T-cell (primary cell): ENCODE measurements at places on chromosomes 5 and 9. TPM values are rescaled to one million over a fixed set of nuclear protein-coding genes. Genes with fewer than 3 reads are reported as not detected.

- DNase-seq, result no peak
These were observed 97.3 kb upstream of the GOLGA1 start for GRCh38 chr9:125038166-125038565.

DNA sequence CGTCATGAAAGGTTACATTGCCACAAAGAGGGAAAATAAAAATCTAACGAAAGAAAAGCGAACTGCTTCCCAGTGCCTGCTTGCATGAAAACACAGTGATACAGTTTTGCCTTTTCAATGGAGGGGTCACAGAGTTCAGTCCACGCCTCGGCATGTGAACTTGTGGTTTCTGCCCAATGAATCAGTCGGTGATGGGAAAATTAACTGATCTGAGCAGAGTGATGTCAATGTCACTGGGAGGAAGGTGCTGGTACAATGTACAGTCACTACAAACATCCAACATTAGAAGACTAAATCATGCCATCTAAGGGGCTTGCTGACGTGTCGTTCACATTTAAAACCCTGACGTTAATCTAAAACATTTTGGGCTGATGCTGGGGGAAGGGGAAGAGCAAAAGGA lies 151.8 kb upstream of the MSX2 start:
- DNase-seq, result no peak

GRCh38 chr5:89028595-89029285 lies 145.8 kb upstream of the MEF2C start:
- no peak for DNase-seq

- no peak for DNase-seq
These were observed 6.2 kb downstream of the DCANP1 start for GRCh38 chr5:135440916-135441315.

GRCh38 chr9:108800632-108801099 lies 55.1 kb downstream of the ACTL7B start:
- no peak for DNase-seq

GRCh38 chr5:91010090-91010489 lies 373.0 kb downstream of the ARRDC3 start:
- no peak for DNase-seq

DNA sequence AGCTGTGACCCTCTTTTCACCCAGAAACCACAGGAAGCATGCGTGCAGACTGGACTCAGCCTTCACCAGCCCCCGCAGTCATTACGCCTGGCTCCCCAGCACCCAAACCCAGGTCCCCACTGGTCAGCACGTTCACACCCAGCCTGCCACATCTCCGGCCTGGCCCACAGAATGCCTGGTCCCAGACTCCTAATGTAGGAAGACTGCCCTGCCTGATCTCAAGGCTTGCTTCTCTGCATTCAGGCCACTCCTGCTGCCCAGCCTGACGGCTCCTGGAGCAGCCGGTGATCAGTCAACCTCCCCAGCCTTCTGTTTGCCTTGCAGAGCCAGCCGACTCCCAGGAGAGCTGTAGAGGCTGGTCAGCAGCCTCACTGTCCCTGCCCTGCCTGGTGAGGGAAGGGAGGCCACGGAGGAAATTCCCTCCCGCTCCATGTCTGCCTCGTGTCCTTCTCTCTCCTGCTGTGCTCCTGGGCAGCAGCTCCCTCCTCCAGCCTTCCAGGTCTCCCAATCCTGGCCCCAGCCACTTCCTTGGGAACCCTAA lies 25.4 kb downstream of the ADAMTS2 start:
- DNase-seq, result no peak

DNA sequence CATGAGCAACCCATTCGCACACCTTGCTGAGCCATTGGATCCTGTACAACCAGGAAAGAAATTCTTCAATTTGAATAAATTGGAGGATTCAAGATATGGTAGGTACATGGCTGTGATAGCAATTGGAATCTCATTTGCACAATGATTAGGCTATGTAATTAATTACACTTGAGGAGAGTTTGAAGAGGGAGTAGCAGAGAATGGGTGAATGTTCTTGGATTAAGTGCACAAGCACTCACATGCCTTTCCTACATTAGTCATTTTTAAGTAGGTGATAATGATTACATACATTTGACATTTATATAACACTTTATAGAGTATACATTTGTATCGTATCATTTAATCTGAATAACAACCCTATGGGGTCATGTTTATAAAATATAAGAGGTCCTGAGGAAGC lies 21.1 kb downstream of the ACO1 start:
- DNase-seq, result no peak

DNA sequence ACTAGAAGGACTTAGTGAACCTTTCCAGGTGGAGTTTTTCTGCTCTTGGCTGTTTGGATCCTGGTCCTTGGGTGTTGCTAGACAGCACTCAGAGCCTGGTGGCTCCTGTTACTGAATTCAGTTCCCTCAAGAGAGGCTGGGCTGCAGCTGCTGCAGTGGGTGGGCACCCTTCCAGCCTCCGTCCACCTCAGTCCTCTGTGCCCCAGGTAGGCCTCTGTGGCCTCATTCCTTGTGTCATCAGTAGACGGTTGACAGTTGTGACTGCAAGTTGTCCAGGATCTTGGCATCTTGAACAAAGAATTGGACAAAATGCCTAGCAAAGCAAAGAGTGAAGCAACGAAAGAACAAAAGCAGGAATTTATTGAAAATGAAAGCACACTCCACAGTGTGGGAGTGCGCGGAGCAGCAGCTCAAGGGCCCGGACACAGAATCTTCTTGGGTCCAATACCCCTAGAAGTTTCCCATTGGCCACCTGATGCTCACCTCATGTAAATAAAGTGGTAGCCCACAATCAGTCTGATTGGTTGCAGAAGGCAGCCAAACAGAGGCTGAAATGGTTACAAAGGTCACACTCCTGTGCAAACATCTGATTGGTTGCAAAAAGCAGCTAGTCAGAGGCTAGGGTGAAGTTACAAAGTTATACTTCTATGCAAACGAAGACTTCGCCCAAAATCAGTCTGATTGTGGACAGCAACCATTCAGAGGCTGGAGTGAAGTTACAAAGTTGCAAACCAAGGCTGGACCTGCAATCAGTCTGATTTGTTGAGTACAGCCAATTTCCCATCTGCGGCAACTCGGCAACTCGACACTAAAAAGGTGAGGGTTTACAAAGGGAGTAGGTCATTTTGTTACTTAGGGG lies 40.1 kb downstream of the F2R start:
- DNase-seq, result no peak

GRCh38 chr9:137435980-137436760 lies 5.0 kb downstream of the ENTPD8 start:
- no peak for DNase-seq

DNA sequence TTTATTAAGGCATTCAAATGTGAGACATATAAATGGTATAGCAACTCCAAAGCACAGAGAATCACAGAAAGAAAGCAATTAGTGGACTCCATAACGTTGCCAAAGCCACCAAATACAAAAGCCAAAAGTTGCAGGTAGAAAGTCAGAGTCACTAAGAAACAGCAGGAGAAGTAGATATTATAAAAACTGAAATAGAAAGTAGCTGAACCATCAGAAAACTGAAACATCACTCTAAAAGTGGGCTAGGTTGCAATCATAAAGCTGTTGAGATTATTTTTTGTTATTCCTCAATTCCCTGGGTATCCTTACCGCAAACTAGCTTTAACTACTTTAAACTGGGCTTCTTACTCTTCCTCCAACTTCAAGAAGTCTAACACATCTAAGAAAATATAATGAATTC lies 108.1 kb upstream of the ARRDC3 start:
- no peak for DNase-seq

DNA sequence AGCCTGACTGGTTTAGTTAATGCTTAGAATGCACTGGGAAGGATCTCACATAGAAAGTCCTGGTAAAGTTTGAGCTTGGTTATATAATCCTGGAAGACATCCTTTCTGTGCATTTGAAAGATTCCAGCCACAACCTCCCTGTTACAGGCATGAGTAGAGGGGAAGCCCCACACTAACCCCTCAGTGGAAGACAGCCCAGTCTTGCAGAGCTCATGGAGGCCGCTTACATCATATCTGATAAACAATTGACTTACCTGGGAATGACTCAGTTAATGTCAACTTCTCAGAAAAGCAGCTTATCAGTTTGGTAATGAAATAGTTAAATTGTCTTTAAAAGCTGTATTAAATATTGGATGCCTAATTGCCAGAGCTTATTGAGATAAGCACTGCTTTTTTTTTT lies 28.1 kb upstream of the PDE8B start:
- no peak for DNase-seq

DNA sequence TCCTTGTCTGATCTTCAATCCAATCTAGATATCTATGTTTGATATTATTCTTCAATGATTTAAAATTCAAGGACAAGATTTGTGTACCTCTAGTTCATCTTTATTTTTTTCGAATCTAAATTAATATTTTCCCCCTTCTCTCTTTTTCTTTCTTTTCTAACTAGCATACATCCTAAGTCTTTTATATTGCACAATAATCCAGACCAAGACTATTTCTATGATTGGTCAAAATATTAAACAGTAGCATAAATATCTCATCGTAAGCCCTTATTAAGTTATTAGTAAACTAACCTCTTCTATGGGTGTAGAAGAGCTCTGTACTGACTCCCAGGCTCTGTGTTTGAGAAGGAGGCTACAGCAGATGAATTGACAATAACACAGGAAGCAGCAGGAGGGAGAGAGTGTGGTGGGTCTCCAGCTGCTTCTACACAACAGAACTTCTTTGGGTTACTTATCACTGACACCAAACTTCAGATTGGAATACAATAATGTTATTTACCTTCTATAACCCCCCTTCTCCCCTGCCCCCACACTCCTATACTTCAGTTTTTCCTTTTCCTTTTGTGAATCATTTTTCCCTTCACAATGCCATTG lies 11.9 kb upstream of the PLCXD3 start:
- no peak for DNase-seq

- no peak for DNase-seq
These were observed 416.3 kb downstream of the SPATA31D1 start for GRCh38 chr9:82404881-82405280.

- DNase-seq, result no peak
These were observed 167.5 kb downstream of the INSYN2B start for GRCh38 chr5:169812786-169813185.

DNA sequence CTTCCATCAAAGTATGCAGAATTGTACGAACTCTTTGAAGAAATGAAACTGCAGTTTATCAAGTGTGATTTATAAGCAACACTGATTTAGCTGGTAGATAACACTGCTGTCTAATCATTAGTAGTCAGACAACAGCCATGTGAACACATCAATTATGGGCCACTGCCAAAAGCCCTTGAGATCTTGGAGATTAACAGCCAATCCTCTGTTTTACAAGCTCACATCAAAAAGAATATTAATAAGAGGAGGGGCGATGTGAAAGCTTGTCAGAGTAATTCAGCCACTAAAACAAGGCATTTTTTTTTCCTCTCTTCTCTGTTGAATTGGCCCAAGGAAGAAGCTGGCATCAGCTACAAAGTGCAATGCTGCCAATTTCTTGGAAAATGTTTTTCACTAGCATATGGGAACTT lies 28.1 kb downstream of the ZNF608 start:
- DNase-seq, result no peak

- DNase-seq, result no peak
These were observed 11.1 kb downstream of the VAV2 start for GRCh38 chr9:133980864-133981588.

- no peak for DNase-seq
These were observed 612.8 kb downstream of the CSNK1G3 start for GRCh38 chr5:124124711-124125229.

GRCh38 chr5:112316006-112316405 lies 103.1 kb downstream of the EPB41L4A start:
- no peak for DNase-seq

DNA sequence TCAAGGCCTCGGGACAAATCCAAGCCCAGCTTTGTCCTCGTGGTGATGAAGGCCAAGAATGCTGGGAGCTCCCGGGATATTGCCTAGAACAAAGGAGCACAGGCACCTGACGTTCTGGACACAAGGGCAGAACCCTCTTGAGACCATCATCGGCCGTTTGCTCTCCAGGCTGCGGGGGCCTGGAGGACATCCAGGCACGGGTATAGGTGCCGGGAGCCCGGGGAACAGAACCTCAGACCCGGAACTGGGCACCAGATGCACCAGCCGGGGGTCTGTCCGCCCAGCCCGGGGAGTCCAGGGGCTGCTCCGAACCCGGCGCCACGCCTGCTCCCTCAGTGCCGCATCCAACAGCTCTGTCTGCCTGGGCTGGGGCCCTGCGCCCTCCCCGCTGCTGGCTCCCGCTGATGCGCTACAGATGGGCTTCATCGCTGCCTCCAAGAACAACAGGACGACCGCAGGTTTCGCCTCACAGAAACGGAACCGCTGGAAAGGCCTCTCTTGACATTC lies 88.0 kb downstream of the ADAMTS2 start:
- DNase-seq, result no peak

DNA sequence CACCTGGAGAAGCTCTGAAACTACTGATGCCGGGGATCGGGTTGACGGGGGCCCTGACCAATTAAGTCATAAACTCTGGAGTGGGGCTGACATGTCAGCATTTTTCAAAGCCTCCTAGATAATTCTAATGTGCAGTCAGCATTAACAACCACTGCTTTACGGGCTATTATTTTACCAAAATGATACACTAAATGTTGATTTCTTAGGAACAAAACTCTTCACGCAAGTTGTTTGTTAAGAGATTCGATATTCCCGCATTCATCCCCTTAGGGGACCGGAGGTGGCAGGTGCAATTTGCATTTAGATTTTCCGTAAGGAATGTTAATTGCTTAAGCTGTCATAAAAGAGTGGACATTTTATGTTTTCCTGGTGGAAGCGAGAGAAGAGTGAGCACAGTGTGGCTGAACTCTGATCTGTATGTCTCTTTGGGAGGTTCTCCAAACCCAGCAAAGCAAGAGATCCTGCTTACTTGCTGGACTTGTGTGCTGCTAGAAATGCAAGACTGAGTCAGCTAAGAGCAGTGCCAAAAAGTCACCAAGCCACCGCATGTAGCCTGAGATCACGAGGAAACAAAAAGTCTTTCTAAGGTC lies 77.6 kb downstream of the UGCG start:
- no peak for DNase-seq

Gene TMOD1
- 1.7 TPM for total RNA-seq

Gene ZNF622
- total RNA-seq, result 36.3 TPM

Gene LHFPL2
- total RNA-seq, result 0.19 TPM

Gene DMRT3
- not detected for total RNA-seq

Gene C8G
- 1.7 TPM for total RNA-seq

Gene ELAVL2
- total RNA-seq, result 0.79 TPM

Gene OR1Q1
- total RNA-seq, result not detected

Gene ACTBL2
- total RNA-seq, result not detected

Gene RMRP
- total RNA-seq, result 10,537 TPM

Gene ARID3C
- total RNA-seq, result not detected

Gene HTR4
- total RNA-seq, result not detected

Gene FRRS1L
- total RNA-seq, result not detected

Gene PCDHGA1
- not detected for total RNA-seq

Gene DNLZ
- total RNA-seq, result 36.3 TPM
